Activated CD4-positive, alpha-beta T cell treated with anti-CD3 and anti-CD28 coated beads, Interleukin-2, Interleukin-6, amounts not matched to agents 100 ng/mL and 50 ng/mL, durations not matched to agents 16 hours and 8 hours (primary cell): ENCODE measurements at places on chromosomes 11 and 22.

GRCh38 chr11:11336664-11337063 lies 16.4 kb downstream of the CSNK2A3 start:
- DNase-seq, result no peak

DNA sequence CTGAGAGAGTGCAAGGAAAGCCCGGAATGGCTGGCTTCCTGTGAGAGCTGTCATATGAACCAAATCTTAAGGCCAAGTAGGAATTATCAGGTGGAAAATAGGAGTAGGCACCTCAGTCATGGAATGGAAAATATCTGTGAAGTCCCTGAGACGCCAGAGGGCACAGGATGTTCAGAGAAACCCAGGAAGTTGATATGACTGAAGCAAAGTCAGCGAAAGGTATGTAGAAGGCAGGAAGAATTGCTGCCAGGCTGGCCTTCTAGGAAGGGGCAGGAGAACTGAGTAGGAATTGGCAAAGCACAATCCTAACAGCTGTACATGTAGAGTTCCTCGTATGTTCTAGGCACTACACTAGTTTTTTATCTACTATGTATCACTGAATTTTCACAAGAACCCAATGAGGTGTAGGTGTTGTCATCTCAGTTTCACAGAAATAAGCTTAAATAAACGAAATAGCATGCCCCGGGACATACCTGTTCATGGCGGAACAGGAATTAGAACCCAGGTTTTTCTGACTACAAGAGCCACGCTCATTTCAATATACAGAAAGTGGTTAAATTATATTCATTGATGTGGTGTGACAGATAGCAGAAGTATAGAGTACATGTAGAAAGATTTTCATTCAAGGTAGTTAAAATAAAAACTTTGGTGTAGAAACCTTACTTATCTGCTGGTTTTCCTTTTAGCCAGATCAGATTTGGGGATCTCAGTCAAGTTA lies 17.0 kb downstream of the HMGXB4 start:
- DNase-seq, result no peak

- no peak for DNase-seq
These were observed 2.1 kb upstream of the MIF start for GRCh38 chr22:23892130-23892529.

DNA sequence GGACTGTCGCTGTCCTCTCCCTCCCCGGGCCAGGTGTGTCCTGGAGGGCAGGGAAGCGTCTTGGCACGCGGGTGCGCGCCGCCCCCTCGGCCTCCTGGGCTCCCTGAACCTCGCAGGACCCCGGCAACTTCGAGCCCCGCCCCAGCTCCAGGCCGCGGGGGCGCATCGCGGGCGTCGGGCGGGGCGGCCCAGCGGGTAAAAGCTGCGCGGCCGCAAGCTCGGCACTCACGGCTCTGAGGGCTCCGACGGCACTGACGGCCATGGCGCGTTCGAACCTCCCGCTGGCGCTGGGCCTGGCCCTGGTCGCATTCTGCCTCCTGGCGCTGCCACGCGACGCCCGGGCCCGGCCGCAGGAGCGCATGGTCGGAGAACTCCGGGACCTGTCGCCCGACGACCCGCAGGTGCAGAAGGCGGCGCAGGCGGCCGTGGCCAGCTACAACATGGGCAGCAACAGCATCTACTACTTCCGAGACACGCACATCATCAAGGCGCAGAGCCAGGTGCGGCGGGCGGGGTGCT lies at the start of gene CST6:
CST6 (plus strand) TSS at position 224 of the 519 bp plus-strand sequence; CDS start at position 261, 37 bp downstream.
- DNase-seq, result no peak

GRCh38 chr22:25318081-25318823 lies 98.8 kb downstream of the CRYBB2 start:
- no peak for DNase-seq

DNA sequence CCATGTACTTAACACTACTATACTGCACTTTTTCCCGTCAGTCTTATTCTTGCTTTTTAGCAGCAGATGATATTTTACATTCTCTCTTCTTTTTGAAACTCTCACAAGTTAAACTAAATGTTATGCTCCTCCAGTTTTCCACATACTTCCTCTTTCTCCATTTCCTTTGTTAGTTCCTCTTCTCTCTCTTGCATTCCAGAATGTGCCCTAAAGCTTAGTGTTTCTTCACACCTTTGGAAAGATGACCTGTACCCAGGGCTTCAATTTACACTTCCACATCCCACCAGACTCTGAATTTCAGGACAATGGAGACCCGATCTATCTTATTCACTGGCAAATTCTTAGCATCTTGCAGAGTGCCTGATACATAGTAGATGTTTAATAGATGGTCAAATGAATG lies 51.8 kb downstream of the APIP start:
- no peak for DNase-seq

DNA sequence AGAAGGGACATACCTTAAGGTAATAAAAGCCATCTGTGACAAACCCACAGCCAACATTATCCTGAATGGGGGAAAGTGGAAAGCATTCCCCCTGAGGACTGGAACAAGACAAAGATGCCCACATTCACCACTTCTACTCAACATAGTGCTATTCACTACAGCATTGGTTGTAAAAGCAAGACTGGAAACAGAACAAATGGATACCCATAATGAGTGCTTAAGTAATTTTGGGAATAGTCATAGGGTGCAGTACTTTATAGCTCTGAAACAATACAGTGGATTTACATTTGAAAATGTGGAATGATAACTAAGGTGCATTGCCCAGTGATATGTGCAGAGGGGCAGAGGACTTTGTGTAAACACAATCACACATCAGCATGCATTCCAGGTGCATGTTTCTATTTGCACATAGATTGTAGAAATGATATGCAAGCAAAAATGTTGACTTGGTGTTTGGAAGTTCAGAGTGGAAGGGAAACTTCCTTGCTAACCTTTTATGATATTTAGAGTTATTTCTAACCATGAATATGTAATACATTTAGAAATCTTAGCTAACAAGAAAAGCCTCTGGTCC lies 112.3 kb downstream of the IGLL1 start:
- DNase-seq, result no peak

DNA sequence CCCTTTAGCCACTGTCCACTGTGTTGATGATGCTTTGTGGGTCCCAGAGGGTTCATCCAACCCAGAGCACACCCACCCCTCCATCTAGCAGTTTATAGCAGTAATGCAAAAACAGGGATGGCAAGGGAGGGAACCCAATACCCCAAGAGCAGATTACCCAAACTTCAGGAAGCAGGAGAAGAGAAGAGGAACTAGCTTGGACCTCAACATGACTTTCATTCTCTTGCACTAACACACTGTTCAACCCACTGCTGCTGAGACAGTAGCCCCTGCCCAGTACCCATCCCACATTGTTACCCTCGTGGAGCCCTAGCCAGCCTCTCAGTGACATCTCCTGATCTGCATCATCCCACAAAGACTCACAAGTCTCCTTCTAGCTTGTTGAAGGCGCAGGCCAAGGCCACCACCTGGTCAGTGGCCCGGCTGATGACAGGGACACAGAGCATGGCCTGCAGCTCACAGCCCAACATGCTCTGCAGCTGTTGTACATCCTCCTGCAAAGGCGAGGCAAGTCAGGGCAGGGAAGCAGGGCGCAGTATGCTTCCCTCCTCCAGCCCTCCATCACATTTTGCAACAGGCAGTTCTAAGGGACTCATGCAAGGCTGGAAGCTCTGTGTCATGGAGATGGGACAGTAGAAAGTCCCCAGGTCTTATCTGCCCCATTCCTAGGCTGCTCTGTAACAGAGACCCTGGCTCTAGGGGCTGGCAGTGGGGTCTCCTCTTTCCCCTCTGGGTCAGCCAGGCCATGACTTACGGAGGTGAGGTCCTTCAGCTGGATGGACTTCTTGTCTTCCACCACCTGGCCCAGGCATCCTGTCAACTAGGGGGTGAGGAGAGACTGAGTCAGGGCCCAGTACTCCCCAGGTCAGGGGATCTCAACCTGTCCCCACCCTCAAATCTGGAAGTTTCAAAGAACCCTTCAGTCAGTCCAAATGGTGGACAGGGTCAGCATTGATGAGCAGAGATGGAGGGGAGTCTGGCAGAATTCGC lies 85.5 kb downstream of the PDE2A start:
- DNase-seq, result no peak

DNA sequence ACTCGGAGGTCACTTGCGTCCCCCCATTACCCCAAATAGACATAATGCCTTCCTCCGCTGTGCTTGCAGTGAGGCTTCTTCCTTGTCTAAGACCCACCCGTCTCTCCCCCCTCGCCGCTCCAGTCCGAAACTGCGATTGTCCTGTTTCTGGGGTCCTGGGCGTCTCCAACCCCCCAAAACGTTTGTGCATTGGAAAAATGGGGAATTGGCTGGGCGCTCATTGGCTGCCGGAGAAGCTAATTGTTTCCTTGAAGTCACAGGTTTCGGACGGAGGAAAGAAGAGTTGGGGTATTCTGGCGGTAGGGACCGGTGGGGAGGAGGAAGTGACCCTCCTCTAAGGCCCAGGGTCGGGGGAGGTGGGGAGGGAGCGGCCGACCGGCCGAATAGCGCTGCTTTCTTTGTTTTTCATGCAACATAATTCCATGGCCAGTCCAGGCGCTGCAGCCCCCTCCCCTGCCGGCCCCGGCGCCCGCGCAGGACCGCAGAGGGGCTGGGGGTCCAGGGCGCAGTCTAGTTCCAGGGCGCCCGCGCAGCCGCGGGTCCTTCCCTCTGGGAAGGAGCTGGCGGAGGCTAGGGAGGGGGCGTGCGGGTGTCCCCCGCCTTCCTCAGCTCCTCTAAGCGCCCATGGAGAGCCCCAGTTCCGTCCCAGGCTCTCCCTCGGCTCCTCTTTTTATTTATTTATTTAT lies 12.7 kb upstream of the CPT1A start:
- DNase-seq, result no peak

GRCh38 chr11:70095541-70096252 lies 17.6 kb downstream of the ANO1 start:
- no peak for DNase-seq

DNA sequence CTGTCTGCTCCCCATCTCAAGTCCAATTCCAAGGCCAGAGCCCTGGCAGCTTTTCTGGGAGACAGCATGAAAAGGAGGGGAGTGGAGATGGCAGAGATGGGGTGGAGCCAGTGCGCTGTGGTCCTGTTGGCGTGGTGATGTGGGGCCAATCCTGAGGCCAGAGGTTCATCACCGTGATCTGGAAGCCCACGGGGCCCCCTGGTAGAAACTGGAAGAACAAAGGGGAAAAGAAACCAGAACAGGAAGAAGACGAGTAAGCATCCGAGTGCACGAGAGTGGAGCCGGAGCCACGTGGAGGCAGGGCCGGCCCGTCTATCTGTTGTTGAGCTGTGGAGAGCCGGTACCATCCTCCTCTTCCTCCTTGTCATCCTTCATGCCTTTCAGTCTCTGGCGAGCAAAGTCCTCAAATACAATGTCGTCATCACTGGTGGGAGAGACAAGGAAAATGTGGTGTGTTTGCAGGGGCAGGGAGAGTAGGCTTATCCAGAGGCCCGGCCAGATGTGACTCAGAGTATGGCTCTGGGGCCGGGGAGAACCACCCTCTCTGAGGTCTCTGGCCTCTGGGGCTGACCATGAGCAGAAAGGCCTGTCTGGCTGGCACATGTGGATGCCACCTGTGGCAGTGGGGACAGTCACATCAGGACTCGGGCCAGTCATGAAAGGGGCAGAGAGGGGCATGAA lies 25.4 kb downstream of the TPBGL start:
- no peak for DNase-seq

- DNase-seq, result no peak
These were observed 19.6 kb downstream of the P2RY2 start for GRCh38 chr11:73237471-73238290.

DNA sequence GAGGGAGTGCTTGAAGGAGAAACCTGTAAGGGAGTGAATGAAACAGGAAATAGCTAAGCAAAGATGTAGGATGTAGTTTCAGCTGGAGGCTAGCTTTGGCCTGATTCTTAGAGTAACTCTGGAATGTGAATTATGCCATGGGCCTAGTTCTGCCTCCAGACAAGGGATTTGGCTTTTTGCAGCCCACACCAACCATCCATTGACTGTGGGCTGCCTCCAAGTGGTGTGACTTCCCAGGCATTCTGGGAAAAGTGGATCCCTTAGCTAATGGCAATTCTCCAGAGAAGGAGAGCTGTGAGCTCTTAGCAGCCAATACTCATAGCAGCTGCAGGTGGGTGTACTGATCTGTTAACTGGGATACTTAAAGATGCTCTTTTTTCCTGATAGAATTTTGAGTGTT lies 2.0 kb upstream of the OR9I1 start:
- no peak for DNase-seq

DNA sequence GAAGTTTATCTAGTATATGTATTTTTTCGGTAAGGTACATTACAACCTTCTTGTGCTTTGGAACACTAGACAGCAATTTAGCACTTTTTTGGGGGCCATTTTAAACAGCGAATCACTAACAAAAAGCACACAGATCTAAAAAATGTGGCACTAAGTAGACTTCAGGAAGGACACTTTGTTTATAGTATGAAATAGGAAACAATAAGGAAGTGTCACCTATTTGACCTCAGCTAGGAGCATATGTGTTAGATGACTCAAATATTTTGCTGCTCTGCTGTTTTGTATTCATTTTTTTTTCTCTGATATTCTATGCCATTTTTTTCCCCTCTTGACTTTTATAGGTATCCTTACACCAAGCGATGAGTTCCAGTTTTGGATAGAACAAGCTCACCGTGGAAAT lies 5.6 kb downstream of the DYNC2H1 start:
- no peak for DNase-seq

DNA sequence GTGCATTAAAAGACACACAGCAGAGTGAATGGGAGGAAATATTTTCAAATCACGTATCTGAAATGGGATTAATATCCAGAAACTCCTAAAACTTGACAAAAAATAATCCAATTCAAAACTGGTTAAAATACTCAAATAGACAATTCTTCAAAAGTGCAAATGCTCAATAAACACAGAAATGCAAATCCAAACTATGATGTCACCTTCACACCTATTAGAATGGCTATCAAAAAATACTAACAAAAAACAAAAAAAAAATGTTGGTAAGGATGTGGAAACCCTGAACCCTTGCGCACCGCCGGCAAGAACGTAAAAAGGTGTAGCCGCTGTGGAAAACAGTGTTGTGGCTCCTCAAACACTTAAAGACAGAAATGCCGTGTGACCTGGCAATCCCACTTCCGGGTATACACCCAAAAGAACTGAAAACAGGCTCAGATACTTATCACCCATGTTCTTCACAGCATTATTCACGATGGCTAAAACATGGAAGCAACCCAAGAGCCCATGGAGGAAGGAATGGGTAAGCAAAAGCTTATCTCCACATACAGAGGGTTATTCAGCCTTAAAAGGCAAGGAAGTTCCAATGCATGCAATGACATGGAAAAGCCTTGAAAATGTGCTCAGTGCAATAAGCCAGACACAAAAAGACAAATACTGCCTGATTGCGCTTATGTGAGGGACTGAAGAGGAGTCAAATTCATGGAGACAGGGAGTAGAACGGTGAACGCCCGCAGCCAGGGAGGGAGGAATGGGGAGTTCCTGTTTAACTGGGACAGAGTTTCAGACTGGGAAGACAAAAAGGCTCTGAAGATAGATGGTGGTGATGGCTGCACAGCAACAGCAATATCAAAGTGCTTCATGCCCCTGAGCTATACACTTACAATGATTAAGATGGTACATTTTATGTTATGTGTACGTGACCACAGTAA lies 19.6 kb downstream of the BRD1 start:
- peak; percentile 56 for DNase-seq

DNA sequence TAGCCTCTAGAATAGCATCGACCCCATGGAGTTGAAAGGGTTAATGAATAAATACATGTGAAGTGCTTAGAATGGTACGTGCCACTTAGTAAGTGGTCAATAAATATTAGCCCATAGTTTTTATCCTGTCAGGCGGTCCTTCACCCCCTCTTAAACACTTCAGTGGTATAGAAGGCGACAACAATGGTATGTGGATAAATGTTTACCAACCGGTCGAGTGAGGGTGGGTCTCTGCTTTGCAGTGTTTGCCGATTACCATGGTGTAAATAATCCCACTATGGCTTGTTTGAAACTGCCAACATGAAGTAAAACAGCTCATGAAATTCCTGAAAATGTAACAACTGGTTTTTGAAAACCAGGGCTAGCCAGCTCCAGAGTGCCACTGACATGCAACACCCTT lies 541.2 kb downstream of the BUD13 start:
- DNase-seq, result no peak
